Cardiac muscle cell (in vitro differentiated cells and primary cell): ENCODE measurements at places on chromosomes 5 and 9.

DNA sequence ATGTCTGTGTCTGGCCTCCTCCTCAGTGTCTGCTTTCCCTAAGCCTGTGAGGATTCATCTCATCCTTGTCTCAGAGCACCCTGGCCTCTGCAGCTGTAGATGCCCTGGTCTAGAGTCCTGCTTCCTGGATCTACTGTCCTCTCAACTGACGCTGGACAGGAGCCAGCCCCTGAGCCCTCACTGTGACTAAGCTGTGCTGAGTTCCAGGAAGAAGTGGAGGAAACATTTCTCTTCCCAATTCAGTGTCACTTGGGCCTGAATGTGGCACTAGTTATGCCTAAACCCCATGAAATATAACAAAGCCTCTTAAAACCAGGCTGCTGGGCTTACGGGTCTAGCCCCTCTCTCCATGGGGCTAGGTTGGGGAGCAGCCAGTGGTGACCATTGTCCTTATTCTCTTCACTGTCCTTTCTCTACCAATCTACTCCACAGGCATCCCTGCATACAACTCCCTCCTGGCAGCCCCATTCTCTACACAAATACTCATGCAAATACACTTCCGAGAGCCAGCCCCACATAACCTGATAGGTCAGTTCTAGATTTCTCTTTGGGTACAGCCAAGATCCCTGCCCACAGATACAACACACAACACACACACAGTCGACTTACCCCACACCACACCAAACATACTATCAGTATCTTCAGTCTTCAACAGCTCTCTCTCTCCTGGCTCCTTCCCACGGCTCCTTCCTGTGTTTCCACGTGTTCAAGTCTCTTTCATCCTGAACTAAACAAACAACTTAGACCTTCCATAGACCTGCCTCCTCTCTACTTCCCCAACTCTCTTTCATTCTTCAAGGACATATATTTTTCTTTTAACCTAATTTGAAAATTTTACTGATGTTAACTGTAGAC is 220.8 kb downstream of the SNX18 start:
- peak; percentile 43 for DNase-seq

DNA sequence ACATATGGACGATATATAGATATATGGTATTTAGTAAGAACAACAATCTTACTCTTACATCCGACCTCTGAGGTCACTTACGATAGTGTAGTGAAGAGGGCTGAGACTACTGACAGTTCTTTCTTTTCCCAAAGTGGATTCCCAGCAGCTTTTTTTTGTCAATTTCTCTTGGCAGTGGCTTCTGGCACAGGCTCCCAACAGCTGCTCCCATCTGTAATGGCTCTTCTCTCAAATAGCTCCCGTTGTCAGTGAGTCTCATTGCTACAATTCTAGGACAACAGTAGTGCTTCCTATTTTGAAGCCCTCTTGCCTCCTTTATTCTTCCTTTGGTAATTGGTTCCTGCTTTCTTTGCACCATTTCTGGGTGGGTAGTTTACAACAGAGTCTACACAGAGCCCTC is 68.4 kb downstream of the SLC25A46 start:
- peak; percentile 51 for DNase-seq

- DNase-seq, result no peak
Observed at GRCh38 chr9:35869621-35870216, 482 bp downstream of the OR13J1 start.

DNA sequence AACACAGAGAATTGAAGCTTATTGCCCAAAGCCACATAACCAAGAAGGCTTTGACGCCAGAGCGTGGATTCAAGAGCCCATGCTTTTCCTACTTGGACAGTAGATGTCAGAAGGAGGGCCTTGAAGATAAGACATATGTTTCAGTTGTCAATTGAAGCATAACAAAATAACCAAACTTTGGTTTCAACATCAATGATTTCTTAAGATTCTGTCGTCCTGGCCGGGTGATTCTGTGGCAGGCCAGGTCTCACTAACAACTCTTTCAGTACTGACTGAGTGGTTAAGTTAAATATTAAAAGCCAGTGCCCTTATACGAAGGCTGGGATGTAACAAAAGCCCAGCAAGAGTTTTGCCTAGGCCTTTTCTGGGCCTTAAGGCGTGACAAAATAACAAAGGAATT is 94.0 kb downstream of the RCL1 start:
- no peak for DNase-seq

GRCh38 chr5:116492016-116492623 is 82.5 kb downstream of the SEMA6A start:
- DNase-seq, result peak; percentile 97

GRCh38 chr5:110258460-110259216 is 467.8 kb downstream of the TMEM232 start:
- peak; percentile 48 for DNase-seq

DNA sequence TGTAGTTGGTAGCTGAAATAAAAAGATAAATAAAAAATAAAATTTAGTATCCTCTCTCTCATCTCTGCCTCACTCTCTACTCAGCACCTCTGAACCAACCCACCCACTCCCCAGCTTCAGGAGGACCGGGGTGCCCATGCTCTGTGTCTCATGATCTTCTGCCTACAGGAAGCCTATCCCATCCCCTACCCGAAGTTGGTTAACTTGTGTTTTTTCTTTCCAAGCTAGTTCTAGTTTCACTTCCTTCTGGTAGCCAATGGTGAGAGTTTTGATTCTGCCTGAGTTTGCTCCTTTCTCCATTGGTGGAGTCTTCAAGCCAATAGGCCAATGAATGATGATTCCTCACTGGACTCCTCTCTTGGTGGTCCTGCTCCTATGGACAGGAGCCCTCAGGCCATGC is 32.1 kb downstream of the SNX24 start:
- no peak for DNase-seq

DNA sequence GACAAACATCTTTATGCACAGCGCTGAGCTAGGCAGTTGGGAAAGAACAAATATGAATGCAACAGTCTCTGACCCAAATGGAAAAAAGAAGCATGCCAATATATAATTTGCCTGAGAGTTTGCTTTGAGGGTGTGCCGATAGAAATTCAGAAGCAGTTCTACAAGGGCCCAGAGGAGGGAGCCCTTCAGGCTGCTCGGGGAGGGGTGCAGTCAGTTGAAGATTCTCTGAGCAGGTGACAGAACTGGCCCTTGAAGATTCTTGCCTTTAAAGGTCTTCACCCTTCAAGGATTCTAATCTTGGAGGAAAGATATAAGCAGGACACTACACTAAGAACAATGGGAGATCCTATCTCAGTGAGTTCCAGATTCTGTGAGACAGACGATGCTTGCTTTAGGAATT is 3.7 kb upstream of the PAPPA start:
- DNase-seq, result no peak
